BJ (cell line): ENCODE measurements at places on chromosomes 7 and 10. TPM values are rescaled to one million over a fixed set of nuclear protein-coding genes. Genes with fewer than 3 reads are reported as not detected.
A peak's percentile ranks its signal among the peaks of the same experiment; 100 is the strongest.

DNA sequence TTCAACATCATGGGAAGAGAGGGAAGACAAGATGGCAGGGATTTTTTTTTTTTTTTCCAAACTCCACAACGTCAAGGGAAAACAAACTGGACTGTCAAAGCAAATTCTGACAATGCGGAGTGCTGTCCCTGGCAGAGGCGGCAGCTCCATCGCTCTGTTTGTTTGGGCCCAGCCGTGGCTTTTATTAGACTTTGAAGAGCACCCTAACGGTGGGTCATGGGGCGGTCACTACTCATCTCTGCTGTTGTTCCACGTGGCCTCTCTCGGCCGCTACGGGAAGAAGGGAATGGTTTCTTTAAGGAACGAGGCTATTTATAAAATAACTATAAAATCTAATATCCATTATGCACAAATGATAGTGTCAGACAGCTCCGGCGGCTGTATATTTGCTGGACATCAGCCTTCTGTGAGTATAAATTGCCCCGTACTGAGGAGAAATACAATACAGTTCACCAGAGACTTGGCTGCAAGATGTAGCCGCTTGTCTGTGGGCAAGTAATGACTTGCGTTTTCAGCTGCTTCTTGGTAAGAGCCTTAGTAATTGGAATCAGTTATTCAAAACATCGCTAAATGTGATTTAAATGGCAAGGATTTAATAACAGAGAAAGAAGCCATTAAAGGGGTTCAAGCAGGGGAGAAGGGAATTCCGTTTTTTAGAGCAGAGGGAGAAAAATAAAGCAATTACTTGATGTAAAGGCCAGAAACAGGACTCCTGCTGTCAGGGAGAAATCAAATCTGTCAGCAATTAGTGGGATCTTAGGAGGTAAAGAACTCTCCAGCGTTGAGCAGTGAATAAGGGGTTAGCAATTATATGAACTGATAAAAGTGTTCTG, 61.7 kb upstream of the RAB11FIP2 start:
- no peak for DNase-seq

- no peak for DNase-seq
Observed at GRCh38 chr7:23277359-23277989, 21.7 kb upstream of the MALSU1 start.

- no peak for DNase-seq
Observed at GRCh38 chr10:1684991-1685390, 52.3 kb downstream of the ADARB2 start.

- no peak for DNase-seq
Observed at GRCh38 chr7:50156706-50157105, 63.7 kb upstream of the ZPBP start.

DNA sequence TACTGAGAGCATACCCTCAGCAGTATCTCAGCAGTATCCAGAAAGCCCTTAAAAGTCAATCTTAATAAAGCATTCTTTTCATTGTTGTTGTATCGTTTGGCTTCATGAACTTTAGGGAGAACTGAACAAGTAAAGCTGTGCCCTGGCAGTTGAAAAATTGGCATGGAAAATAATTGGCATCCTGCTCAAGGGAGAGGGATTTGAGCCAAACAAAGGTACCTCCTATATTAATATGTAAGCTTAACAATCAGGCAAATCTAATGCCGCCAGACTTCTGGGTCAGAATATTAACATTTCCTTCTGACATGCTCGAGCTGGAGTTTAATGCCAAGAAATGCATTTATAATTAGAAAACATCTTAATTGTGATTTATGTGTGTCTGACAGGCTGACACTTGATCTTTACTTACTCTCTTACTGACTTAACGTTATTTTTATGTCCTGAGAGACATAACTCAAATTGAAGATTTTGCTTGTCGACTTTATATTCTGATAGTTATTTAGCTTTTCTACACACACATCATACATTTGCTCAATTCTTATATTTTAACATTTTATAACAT, 42.1 kb upstream of the PCDH15 start:
- DNase-seq: no peak

- DNase-seq: peak; percentile 10
Observed at GRCh38 chr7:38796626-38797501, 112.1 kb downstream of the VPS41 start.

DNA sequence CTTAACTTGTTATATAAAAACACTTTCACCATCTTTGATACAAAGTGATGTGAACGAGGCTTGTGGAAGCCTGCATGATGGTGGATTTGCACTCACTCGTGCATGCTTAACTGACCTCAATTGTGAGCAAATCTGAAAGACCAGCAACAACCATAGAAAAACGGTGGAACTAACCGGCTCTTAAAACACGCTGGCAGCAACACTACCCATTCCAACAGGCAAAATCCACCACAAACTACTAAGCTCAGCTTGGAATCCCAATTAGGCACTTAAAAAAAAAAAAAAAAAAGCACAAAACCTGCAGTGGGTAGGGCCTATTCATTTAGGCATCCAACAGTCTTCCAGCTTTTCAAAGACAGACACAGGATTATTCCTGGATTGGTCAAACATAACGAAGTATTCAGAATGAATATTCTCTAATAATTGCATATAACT, 1.8 kb downstream of the GDI2 start:
- DNase-seq: no peak

- DNase-seq: no peak
Observed at GRCh38 chr10:62121187-62121530, 147.5 kb downstream of the RTKN2 start.

DNA sequence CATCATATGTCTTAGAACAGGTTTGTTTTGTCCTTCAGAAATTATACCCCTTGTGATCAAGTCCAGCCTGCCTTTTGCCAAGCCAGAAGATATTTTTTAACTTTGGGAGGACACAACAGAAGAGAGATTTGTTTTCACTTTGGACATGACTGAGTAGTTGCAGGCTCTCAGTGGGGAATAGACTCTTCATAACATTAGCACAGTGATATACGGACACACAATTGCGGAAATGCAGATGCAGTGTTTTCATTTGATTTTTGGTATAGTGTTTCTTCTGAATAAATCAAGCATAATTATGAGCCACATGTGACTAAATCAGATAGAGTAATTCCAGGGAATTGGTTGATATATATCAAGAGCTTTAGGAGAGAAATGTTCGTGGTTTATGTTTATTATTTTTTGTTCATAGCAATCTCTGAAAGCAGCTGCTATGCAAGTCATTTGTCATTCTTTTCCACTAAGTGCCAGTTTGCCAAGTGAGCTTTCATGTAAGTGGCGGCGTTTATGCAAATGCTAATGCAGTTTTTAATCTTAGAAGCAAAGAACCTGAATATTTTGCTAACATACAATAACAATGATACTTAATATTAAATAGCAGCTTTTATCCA, 69.6 kb upstream of the HDAC9 start:
- no peak for DNase-seq

GRCh38 chr7:100584683-100585510, 1.0 kb downstream of the LRCH4 start:
- no peak for DNase-seq

DNA sequence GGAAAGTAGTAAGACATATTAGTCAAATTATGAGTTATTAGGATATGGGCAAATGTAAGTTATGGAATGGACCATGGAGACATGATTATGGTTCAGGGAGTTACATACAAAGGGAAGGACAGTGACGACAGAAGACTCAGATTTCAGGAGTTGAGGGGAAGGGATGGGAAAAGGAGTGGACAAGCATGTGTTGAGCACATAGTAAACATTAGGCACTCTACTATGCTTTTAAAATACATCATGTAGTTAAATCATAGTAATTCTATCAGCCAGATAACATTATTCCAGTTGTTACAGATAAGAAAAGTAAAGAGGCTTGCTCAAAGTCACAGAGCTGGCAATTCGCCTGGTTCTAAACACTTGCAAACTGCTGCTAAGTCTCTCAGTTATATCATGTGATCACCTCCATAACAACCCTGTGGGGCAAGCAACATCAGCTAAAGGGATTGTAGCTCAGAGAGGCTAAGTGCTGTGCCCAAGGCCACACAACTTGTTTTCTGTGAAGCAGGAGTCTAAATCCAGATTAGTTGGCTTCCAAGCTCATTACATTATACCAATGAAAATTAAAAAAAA, 115.2 kb upstream of the MDFIC start:
- DNase-seq: no peak

GRCh38 chr7:15751191-15751701, 64.8 kb upstream of the MEOX2 start:
- DNase-seq: peak; percentile 32

DNA sequence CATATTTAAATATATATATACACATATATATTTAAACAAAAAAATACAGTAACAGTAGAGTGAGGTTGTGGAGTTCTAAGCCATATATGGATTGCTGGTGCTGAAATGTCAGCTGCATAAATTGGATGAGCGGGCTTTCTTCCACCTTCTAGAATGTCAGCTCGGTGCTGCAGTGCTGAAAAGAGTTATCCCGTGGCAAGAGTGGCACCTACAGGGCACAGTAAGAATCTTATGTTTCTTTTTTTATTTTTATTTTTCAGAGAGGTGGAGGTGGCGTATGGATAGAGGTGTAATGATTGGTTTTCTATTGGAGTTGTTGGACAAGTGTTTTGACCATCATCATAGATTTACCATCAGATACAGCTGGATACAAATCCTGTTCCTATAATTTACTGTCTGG, 86.2 kb upstream of the DYNC1I1 start:
- no peak for DNase-seq

DNA sequence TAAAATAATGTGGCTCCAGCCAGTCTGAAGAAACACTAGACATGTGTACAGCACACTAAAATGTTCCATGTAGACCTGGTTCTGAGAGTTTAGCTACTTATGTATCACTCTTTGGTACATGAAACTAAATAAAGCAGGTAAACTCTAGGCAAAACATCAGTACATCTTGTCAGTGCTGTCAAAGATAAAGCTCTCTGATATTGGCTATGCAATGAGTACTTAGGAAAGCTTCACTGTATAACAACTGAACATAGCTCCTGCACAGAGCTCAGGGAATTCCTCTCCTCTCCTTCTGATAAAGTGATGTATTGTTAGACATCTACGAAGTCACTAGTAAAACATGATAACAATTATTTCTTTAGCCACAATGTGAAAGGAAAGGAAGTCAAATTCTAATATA, 3.5 kb downstream of the LRRN3 start:
- no peak for DNase-seq

DNA sequence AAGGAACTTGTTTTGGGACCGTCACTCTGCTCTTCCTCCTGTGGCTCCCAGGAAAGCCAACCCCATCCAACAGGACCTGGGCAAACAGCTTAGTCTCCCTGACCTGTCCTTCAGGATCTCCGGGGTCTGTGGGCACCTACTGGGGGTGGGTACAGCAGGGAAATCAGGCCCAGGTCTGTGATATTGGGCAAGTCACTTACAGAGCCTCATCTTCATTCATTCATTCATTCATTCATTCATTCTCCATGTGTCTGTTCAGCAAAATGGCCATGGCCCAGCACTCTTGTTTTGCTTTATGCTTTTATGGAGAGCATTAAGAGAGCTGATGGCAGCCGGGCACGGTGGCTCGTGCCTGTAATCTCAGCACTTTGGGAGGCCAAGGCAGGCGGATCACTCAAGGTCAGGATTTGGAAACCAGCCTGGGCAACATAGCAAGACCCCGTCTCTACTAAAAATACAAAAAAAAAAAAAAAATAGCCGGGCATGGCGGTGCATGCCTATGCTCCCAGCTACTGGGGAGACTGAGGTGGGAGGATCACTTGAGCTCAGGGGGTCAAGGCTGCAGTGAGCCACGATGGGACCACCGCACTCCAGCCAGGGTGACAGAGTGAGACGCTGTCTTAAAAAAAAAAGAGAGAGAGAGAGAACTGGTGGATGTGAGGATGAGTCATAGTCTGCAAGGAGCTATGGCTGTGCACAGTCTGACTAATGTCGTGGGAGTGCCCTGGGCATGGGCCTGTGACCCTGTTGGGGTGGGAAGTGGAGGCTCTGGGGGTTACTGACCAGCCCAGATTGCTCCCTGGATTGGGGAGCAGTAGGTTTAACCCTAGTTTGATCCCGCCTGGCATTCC, 54.3 kb downstream of the CLIP2 start:
- no peak for DNase-seq

DNA sequence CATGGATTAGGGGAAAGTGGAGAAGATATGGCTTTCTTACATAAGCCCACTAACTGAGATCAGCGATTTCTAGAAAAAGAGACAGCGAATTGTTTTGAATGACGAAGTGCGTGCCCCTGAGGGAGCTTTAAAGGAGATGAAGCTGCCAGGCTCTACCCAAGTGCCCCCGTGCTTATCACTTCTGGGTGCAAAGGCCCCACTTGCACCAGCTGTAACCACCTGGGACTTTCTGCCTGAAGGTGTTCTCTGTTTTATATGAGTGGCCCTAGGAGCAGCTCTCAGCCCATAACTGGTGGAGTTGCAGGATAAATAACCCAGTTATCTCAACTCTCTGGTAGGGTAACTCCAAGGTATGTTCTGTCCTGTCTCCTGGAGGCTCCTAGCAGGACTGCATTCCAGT, 20.4 kb upstream of the CARD11 start:
- no peak for DNase-seq

DNA sequence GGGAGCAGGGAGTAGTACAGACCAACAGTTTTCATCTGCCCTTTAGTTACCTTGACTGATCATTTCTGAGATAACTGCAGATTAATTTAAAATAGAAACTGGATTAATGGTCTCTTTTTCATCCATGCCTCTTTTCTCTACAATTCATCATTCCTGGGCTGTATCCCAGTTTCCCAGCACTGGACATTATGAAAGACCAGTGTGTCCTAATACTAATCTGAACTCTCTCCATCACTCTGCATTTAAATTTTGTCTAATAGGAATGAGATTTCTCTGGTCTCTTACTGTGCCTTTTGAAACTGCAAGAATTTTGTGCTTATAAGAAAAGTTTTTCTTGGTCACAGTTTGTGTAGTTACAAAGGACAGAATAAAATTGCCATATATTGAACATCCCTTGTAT, 12.7 kb downstream of the PLEKHA8 start:
- DNase-seq: no peak

Gene FOXI2
- polyA plus RNA-seq: not detected in 2 replicates

Gene AOC1
- not detected in 2 replicates for polyA plus RNA-seq

Gene VIPR2
- polyA plus RNA-seq: not detected in 2 replicates
